Cortex of kidney (tissue), 1 donor: ENCODE measurements at places on chromosomes 2 and 18.

DNA sequence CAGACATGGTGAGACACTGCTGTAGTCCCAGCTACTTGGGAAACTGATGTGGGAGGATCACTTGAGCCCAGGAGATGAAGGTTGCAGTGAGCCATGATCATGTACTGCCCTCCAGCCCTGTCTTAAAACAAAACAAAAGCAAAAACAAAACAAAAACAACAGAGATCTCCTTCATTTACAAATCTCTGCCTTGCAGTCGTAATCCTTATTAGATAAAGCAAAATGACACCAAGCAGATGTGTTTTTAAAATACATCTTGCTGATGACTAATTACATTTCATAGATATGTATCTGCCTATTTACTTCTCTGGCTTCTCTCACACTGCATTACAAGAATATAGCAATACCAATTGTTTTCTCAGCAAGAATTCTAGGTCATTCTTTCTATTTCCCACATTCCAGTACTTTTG is 22.8 kb downstream of the NFE2L2 start:
- DNase-seq = no peak

DNA sequence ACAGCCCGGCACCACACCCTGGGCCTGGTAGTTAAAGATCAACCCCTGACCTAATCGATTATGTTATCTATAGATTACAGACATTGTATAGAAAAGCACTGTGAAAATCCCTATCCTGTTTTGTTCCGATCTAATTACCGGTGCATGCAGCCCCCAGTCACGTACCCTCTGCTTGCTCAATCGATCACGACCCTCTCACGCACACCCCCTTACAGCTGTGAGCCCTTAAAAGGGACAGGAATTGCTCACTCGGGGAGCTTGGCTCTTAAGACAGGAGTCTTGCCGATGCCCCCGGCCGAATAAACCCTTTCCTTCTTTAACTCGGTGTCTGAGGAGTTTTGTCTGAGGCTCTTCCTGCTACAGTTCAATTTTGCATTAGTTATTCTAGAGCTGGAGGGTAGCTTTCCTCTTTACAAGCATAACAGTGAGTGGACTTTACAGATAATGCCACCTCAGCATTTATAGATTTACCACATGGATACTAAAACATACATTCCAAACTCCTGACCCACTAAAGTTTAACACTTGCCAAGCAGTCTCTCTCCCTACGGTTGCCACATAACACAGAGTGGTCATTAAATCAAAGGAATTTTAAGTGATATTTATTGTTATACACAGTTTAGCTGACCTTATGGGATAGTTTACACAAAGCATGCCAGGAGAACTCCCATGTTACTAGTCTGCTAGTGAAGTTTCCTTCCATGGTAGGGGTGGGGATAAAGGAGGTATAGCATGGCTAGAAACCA is 101.0 kb downstream of the EVA1A start:
- DNase-seq = no peak

GRCh38 chr18:62790871-62791772 is 75.8 kb downstream of the PHLPP1 start:
- no peak for DNase-seq

GRCh38 chr2:29628108-29628745 is 293.2 kb downstream of the ALK start:
- DNase-seq = no peak

DNA sequence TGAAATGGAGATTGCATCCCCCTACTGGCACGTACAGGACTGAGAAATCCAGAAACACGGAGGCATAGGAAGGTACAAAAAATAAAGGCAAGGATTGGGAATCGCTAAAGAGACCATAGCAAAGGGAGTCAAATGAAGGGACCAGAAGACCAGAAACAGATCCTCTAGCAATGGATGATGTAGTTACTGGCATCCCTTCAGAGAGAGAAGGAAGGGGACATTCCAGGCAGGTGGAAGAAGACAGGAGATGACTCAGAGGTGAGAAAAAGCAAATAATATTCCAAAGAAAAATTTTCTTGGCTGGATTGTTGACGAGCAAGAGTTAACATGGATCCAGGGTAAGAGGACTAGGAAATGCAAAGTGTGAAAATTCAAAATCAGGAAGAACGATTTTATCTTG is 78.4 kb upstream of the FZD7 start:
- DNase-seq = no peak

DNA sequence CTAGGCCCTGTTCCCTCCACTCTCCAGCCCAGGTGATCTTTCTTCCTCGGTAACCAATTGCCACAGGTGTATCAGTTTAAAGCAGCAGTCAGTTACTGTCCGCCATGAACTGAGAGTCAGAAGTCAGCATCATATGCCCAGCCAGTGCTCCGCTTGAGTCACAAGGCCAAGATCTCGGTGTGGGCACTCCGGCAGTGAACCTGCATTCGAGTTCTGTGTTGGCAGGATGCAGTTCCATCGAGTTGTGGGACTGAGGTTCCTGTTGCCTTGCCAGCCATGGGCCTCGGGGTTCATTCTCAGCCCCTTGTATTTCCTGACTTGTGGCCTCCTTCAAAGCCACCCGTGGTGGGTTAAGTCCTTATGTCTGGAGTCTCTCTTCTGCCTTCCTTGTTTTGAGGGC is 3.1 kb upstream of the TMEM185B start:
- no peak for DNase-seq

DNA sequence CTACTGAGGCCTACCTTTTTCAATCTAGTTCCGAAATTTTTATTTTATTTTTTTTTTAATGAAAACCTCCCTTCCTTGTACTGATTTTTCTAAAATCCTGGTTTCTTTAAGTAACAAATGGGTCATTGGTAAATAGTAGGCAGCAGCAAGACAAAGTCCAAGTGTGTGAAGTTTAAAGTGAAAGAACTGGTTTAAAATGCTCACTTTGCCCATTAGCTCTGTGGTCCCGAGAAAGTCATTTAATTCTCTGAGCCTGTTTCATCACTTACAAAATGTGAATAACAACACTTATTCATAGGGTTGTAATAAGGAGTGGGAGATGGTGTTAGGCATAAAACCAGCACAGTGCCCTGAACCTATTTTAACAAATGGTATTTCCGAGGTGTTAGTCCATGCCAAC is 426.2 kb downstream of the ERBB4 start:
- no peak for DNase-seq

DNA sequence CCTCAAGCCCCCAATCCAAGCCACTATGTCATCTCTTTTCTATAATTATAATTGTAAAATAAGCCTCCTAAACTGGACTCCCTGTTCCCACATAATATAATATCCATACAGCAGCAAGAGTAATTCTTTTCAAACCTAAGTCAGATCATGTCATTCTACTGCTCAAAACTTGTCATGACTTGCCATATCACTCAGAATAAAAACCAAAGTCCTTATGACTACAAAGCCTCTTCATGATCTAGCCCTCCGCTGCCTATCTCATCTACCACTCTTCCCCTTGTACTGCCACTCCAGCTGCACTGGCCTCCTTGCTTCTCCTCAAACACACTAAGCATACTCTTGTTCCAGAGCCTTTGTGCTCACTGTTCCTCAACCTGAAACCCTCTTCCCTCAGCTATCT is 69.9 kb downstream of the MEMO1 start:
- no peak for DNase-seq

- DNase-seq = no peak
These were observed 72.0 kb upstream of the ZCCHC2 start for GRCh38 chr18:62450546-62451410.

GRCh38 chr2:156229724-156230362 is 102.7 kb downstream of the NR4A2 start:
- no peak for DNase-seq

- DNase-seq = no peak
These were observed 887.2 kb upstream of the LRATD1 start for GRCh38 chr2:13745330-13745729.

DNA sequence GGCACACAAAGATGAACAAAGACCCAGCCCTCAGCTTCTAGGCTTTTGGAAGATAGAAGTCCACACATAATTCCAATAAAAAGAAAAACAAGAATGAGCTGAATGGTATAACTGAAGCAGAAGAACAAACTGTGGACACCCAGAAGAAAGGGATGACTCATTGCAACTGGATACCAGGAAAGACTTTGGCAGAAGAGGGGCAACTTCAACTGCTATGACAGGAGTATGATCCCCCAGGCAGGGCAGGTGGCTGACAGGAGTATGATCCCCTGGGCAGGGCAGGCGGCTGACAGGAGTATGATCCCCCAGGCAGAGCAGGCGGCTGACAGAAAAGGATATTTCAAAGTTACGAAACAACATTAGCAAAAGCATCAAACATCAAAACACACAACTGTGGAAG is 21.6 kb downstream of the PID1 start:
- DNase-seq = no peak

GRCh38 chr2:234823196-234823876 is 128.5 kb upstream of the SH3BP4 start:
- DNase-seq = no peak

- DNase-seq = no peak
These were observed 26.8 kb upstream of the ASXL2 start for GRCh38 chr2:25905126-25905525.

- DNase-seq = no peak
These were observed 37.7 kb downstream of the GBX2 start for GRCh38 chr2:236130349-236130998.

- DNase-seq = no peak
These were observed 673 bp downstream of the PCBP1 start for GRCh38 chr2:70087702-70088597.

- DNase-seq = no peak
These were observed 1072.4 kb downstream of the RPIA start for GRCh38 chr2:89763581-89764485.

DNA sequence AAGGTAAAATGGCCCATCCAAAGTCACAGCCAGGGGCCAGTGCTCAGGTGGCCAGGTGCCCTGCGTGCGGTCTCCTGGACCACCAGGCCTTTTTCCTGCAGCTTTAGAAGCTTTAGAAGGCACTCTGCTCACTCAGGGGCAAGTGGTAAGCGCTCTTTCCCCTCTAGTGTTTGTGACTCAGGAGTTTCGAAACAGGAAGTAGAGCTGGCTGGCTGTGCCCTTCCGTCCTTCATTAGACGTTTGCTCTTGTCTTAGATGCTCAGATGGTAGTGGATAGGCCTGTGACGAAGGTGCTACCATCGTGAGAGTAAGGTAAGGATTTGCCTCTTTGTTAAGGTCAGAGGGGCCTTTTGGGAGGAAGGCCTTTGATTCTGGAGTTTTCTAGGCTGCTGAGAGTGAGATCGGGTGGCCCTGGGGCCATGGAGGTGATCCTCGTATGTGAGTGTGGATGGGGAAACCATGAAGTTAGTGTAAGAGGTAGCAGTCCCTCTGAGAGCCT is at the start of gene CASP8:
TSS of gene CASP8 (plus strand) at position 235 of the 499 bp plus-strand sequence. CDS start 5,951 bp downstream, outside the sequence.
- DNase-seq = no peak

DNA sequence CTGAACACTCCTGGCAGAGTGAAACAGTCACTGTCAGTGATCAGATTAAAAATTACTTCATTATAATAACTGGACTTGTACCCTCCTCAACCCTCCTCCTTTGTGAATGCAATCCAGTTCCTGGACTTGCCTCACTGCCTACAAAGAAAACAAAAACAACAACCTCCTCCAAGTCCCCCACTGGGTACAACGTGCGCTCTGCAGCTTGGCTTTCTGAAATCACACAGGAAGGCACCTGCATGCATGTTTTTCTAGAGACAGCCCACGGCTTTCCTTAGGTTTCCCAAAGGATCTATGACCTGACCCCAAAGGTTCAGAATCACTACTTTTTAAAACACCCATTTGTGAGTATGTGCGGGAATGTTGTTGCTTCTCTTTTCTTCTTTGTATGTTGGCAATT is 61.4 kb upstream of the TUBA3E start:
- no peak for DNase-seq

DNA sequence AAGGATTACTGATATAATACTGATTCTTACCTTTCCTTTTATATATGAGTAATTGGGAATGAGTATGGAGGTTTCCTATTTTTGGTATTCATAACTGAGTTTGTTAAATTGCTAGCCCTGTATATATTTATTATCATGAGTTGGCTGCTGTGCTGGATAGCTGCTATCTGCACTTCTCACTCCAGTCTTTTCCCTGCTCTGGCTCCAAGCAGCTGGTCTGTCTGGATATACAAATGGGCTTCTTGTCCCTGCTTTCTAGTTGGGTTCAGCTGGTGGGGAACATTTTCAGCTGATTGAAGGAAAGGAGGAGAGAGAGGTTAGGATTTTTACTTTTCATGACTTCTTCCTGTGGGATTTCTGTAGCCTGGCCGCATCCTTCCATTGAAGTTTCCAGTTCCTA is 41.2 kb downstream of the AGFG1 start:
- no peak for DNase-seq

DNA sequence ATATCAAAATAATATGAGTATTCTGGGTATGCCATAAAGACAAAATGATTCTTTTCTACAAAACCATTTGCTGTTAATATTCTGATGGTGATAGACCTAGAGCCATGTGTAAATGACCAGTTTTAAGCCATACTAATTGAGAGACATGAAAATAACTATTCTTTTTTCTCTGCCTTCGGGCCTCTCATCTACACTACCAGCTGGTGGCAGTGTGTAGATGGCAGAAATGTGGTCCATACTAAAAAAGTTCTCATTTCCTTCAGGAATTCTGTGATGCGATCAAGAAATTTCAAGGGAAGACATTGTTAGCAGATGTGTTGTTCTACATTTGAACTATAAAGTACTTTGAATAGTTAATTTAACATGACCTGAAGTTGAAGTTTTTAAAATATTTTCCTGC is 485.2 kb downstream of the TRIB2 start:
- DNase-seq = no peak

DNA sequence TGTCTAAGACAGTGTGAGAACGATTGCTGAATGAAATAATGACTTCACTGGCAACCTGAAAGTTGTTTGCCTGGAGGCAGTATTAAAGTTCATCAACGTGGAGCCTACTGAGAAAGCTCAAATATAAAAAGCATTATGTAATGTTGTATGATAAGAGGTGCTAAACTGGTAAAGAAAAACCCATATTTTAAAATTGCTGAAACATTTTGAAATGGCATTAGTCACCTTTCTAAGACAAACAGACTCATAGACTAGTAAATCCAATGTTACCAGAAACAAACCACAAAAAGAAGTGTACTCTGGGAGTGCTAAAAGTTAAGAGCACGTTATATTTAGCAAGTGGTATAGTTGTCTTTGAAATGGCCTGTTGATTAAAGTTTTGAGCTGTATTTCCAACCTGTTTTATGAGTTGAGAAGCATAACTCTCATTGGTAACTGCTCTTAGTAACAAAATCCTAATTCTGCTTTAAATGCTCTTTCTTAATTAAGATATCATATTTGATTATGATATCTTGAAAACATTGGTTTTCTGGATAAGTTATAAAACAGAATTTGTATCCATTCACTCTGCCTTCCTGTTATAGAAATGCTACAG is 62.7 kb downstream of the CYP1B1 start:
- no peak for DNase-seq
